ENCODE measurements at places on chromosomes 5 and 9. TPM values are rescaled to one million over a fixed set of nuclear protein-coding genes. Genes with fewer than 3 reads are reported as not detected.

PDE6A gene
- 1.0 TPM for polyA plus RNA-seq

SAPCD2 gene
- 12.1 TPM for polyA plus RNA-seq

KDM4C gene
- polyA plus RNA-seq: 27.2 TPM

C9orf40 gene
- 23.2 TPM for polyA plus RNA-seq

MRPL41 gene
- polyA plus RNA-seq: 30.5 TPM

KCNMB1 gene
- 6.5 TPM for polyA plus RNA-seq

LRRC19 gene
- polyA plus RNA-seq: 83.7 TPM

CARD9 gene
- 2.4 TPM for polyA plus RNA-seq

PTGER4 gene
- polyA plus RNA-seq: 11.6 TPM

MEF2C gene
- 14.4 TPM for polyA plus RNA-seq

STOML2 gene
- 125 TPM for polyA plus RNA-seq

KIF4B gene
- 0.01 TPM for polyA plus RNA-seq

- DNase-seq: no peak
These were observed 298.5 kb upstream of the CD180 start for GRCh38 chr5:67495072-67495471.

DNA sequence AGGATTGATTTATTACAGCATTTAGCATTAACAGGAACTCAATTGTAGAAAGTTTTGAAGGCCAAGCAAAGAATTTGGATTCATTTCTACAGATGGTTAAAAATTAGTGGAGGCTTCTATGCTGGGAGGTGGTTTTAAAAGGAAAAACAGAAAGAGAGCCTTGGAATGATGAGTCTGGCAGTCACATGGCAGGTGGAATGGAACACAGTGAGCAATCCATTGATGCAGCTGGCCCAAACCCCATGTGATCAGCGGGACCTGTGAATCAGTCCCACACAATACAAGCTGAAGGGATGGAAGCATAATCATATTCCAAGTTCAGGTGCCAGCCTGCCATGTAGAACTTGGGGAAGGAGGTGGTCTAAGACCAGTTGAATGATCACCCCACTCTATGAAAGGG lies 147.9 kb downstream of the PIP5K1B start:
- no peak for DNase-seq

- no peak for DNase-seq
These were observed 106.7 kb downstream of the SMIM15 start for GRCh38 chr5:61055434-61056006.

- no peak for DNase-seq
These were observed 76.9 kb downstream of the SYK start for GRCh38 chr9:90878562-90878961.

- no peak for DNase-seq
These were observed 63.4 kb downstream of the TLE1 start for GRCh38 chr9:81625969-81626368.

GRCh38 chr9:35277628-35278359 lies 116.0 kb downstream of the UNC13B start:
- DNase-seq: no peak

GRCh38 chr9:21523021-21524014 lies 41.2 kb upstream of the IFNE start:
- no peak for DNase-seq

- DNase-seq: no peak
These were observed 5.9 kb downstream of the COL5A1 start for GRCh38 chr9:134647359-134648080.

- peak; percentile 51 for DNase-seq
These were observed 238.1 kb downstream of the ACTL7B start for GRCh38 chr9:108617676-108618075.

- DNase-seq: peak; percentile 33
These were observed 6.9 kb upstream of the NDUFB6 start for GRCh38 chr9:32579706-32580331.

GRCh38 chr5:170289764-170290163 lies 7.8 kb downstream of the LCP2 start:
- no peak for DNase-seq

DNA sequence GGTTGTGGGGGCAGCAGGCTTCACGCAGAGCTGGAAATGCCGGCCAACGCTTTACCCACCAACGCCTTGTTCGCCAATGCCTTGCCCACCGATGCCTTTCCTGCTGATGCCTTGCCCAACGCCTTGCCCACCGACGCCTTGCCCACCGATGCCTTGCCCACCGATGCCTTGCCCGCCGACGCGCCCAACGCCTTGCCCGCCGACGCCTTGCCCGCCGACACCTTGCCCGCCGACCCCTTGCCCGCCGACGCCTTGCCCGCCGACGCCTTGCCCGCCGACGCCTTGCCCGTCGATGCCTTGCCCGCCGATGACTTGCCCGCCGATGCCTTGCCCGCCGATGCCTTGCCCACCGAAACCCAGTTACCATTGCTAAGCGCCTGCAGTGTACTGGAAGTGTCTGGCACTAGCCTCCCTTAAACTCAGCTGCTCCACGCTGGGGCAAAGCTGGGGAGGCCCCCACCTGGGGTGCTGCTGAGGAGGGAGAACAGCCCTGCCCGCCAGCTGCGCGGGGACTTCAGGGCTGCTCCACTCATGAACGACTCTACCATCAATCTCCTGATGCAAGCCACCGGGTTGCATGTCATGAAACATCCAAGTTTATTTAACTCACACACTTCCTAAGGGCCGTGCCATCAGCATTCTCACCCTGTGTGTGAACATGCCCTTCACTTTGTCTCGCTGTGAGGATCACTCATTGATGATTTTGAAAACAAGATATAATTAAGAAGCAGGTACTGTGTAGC lies 1.8 kb downstream of the SLC6A18 start:
- DNase-seq: no peak

DNA sequence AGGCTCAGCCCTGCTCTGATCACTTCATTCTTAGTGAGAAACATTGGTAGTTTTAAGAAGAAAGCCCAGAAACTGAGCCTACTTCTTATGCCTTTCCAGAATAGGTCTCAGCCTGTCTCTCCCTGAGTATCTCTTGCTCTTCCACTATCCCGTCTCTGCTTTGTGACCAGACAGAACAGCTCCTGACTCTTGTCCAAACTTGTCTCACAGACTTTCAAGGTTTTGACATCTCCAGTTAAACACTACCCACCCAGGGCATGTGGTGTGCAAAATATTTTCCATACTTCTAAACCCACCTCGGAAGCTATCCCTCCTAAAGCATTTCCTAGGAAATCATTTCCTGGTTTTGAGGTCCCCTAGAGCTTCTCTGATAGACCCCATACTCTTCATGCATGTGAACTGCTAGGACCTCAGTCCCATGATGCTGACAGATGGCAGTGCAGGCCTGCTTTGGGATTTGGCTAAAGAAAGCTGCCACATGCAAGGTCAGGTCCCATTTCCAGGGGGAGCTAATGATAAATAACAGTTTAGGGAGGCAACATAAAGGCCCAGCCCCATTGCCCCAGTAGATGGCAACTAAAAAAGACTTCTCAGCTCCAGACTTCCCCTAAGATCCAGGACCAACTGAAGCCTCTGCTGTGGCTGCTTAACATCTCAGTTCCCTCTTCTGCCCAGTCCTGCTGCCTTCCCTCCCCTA lies 211.5 kb downstream of the MED10 start:
- no peak for DNase-seq

DNA sequence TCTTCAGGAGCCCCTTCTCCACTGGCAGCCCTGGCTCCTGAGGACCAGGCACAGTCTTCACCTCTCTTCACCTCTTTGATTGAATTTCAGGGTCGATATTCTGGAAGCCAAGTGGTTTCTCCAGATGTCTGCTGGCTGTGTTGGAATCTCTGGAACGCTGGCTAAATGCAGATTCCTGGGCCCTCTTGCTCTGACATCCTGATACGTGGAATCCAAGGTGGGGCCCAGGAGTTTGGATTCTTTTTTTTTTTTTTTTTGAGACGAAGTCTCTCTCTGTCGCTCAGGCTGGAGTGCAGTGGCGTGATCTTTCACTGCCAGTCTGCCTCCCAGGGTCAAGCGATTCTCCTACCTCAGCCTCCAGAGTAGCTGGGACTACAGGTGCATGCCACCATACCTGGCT lies 26.8 kb upstream of the IER5L start:
- no peak for DNase-seq

DNA sequence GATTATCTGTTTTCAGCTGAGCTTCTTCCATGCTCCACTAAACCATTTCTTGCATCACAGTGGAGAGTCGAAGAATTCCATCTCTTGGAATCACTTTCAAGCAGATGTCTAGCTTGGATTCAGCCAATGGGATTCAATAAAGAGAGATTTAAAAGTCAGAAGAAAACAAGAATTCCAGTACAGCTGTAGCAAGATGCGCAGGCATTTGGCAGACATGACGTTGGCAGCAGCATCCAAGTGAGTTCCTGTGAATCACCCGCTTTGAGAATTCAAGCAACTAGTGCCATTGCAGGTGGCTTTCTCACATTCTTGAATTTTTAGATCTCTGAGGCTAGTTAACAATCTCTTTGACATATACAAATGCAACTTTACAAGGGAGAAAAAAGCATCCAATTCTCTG lies 467.0 kb downstream of the CDH10 start:
- no peak for DNase-seq

DNA sequence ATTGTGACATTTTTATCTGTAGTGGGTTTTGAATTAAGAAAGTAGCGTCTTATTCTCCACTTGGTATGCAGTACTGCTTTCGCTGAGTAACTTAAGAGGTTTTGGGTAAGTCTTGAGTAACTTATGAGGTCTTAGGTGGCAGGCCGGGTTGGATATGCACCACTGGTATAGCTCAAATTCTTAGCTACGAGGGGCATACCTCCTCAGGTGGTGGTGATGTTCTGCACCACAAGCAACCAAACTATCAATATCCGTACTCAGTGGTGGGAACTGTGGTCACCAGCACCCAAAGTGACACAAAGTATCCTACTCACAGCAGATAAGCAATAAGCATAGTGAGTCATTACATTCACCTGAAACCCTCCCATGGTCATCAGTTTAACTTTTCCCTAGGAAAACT lies 13.7 kb downstream of the SMC2 start:
- no peak for DNase-seq

- DNase-seq: no peak
These were observed 8.3 kb upstream of the TGFBI start for GRCh38 chr5:136020383-136021015.

DNA sequence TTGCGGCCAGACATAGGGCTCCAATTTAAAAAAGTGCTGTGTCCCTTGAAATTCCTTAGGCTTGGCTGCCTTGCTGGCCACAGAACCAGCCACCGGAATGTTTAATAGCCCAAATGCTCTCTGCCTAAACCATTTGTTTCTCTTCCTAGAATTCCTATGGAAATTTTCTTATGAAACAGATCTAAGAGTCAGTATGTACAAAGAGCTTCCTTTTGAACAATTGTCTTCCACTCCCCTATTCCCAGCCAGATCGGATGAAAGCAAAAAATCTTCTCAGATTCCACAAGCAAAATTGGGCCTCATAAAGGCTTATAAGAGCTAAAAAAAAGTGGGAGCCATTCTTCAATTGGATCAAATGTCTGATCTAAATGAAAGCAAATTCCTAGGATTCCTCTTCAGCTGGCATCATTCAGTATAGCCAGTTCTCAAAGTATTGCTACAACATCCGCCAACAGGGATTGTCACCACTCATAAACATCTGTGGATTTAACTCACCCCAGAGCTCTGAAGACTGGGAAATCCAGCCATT lies 104.3 kb downstream of the CEMIP2 start:
- no peak for DNase-seq

GRCh38 chr5:139667730-139668063 lies 19.5 kb downstream of the CXXC5 start:
- DNase-seq: no peak

DNA sequence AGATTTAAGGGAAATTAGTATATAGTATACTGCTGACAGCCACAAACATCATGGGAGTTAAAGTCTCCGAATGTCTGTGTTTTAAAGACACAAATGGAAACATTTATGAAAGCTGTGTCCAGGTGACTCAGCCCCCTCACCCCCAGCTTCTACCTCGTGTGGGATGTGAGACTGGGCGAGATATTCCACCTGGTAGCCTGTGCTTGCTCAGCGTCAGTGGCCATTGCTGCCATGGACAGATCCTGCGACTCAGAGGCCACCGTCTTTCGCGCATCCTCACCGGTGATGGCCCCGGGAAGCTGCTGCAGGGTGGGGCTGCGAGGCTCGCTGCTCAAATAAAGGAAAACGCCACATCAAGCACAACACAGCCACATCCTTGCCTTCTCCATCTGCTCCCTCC lies 31.2 kb upstream of the EXOC3 start:
- no peak for DNase-seq

- DNase-seq: no peak
These were observed 8.8 kb upstream of the LCP2 start for GRCh38 chr5:170306381-170306831.
